Stimulated activated CD4-positive, alpha-beta T cell treated with anti-CD3 and anti-CD28 coated beads, Interleukin-12 subunit alpha, Interleukin-12 subunit beta, amount 100 ng/mL, for 24 hours (primary cell): ENCODE measurements at places on chromosomes 4 and X.

DNA sequence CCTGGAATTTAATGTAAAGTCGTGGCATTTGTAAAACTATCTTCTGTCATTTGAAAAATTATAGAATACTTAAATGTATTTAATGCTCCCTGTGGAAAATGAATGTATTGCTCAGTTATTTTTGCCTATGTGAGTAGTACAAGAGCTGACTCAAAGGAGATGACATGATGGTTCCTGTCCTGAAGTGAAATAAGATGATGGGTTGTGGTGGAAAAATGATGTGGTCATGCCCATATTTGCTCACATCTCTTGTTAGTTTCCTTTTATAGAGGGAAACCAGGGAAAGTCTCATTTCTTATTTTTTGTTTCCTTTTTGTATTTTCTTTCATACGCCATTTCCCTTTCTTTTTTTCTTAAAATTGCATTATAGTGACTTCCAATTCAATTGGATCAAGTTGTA is 23.7 kb downstream of the PLS3 start:
- no peak for DNase-seq

DNA sequence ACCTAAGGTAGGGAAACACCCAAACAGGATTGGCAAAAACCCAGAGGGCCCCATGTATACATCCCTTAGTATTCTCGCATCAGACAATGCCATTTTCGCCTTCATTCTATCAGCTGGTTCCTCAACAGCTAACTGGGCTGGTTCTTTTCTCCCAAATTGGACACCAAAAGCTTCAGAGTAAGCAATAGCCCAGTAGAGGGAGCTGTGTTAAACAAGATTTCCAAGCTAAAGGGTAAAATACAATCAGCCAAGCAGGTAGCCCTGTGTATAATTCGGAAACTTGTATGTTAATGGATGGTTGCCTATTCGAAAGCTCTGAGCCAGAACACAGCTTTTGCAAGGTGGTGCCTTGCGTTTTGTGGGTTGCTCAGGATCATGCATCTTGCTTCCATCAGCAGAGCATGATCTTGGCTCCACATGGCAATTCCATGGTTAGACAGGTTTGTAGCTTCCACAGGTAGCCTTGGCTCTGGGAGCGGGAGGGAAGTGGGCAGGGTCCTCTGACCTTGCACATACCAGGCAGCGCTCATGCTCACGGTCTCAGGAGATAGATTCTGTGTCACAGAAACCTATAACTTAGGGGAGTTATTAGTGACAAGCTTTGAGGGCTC is 115.2 kb upstream of the LNX1 start:
- no peak for DNase-seq

DNA sequence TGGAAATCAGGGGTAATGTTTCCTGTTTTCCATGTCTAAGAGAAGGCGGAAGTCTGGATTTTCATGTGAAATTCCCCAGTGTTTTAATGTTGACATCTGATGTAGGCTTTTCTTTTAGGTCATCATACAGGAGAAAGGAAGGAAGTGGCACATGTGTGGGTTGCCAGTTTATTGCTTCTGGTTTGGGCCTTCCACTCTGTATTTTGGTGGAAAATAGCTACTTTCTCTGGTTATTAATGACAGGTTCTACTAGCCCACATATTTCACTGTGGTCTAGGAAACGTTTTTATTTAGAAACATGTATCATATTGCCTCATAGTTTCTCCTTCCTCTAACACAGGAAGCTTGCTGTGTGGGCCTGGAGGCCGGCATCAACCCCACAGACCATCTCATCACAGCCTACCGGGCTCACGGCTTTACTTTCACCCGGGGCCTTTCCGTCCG is 7.2 kb downstream of the PDHA1 start:
- DNase-seq: no peak

- no peak for DNase-seq
These were observed 1.3 kb downstream of the CXCL10 start for GRCh38 chr4:76022031-76022430.

DNA sequence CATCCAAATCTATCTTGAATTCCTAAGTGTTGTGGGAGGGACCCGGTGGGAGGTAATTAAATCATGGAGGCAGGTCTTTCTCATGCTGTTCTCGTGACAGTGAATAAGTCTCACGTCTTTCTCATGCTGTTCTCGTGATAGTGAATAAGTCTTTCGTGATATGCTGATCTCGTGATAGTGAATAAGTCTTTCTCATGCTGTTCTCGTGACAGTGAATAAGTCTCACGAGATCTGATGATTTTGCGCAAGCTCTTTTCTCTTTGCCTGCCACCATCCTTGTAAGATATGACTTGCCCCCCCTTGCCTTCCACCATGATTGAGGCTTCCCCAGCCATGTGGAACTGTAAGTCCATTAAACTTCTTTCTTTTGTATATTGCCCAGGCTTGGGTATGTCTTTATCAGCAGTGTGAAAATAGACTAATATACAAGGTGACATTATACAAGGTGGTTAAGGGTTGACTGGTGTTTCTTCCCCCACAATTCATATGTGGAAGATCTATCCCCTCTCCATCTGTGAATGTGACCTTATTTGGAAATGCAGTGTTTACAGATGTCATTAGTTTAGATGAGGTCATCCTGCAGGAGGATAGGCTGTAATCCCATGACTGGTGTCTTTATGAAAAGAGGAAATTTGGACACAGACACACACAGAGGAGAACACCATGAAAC is 27.6 kb downstream of the ARSD start:
- DNase-seq: no peak

DNA sequence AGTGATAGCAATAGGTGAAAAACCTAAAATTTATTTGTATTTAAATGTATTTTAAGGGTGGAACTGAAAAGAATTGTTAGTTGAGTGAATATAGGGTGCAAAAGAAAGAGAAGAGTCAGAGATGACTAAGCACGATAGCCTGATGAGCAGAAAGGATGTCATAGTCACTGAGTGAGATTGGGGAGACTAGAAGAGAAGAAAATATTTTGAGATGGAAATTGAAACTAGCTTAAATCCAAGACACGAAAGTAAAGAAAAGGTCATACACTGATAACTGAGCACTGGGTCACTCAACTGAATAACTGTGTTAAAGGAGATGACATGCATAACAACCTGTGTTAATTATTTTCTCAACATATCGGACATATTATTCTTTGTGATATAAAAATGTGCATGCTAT is 55.5 kb downstream of the SPANXN4 start:
- no peak for DNase-seq

- DNase-seq: no peak
These were observed 20.2 kb downstream of the OFD1 start for GRCh38 chrX:13754765-13755164.

DNA sequence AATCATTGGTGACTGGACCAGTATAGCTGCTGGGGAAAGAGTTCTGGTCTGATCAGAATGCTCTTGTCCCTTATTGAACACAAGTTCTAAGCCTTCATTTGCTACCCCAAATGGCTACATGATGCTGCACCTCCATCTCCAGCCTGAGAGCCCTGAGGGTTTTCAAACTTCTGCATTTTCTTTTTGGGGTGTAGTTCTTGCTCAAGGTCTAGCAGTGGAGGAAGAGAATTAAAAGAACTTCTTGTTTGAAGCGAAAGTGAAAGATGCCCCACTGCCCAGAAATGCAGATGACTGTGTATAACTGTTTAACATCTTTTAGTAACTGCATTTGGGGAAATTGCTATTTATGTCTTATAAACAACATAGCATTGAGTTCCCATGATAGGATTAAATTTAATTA is 38.5 kb downstream of the LAMTOR3 start:
- DNase-seq: no peak

DNA sequence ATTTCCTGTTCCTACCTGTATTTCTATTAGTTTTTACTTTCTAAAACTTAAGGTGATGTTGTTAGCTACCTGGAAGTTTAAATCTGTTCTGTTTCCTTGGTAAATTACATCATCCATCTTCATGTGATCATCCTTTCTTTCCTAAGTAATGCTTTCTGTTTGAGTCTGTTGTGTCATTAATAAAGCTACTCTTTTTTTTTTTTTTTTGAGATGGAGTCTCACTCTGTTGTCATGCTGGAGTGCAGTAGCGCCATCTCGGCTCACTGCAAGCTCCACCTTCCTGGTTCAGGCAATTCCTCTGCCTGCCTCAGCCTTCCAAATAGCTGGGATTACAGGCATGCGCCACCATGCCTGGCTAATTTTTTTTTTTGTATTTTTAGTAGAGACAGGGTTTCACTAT is 73.3 kb downstream of the FIP1L1 start:
- DNase-seq: no peak

DNA sequence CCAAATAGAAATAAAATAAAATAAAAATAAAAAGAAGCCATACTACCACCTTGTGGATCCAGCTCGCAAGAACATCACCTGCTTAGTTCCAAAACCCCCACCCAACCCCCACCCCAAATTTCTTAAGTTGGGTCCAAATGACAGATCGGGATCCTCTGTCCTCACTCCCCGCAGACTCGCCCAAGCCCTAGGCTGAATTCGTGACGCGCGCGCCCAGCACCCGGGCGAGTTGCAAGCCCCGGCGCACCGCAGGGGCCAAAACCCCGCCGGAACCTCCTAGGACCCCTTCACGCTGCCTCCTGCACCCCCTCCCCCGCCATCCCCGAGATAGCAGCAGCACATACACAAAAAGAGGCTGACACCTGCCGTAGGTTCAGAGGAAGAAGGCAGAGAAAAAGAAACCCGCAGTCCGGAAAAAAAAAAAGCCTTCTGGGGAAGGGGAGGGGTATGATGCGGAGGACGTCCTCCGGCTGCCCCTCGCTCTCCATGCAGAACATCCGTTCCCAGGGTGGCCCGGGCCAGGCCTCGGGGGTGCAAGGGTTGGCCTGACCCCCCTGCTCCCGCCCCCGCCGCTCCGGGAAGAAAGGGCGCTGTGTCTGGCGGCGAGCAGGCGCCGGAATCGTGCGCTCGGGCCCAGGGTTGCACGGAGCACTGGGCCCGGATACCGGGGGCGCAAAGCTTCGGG is 2.6 kb downstream of the NLGN4X start:
- DNase-seq: no peak

GRCh38 chrX:64850371-64851082 is 125.7 kb downstream of the ZC4H2 start:
- no peak for DNase-seq

DNA sequence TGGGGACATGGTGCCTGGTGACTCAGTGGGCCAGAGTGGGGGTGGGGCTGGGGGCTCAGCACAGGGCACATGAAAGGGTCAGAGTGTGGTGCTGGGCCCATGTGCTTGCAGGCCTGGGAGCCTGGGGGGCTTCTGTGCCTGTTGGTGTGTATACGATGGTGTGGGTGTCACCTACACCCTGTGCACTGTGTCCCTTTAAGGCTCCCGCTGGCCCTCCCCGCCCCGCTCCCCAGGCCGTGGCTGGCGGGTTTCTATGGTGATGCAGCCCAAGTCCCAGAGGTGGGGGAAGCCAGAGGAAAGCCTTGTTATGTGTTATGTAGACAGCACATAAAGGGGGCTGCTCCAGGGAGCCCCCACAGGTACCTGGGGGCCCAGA is 5.5 kb downstream of the L1CAM start:
- no peak for DNase-seq

GRCh38 chr4:181281451-181281850 is 961.8 kb upstream of the TENM3 start:
- DNase-seq: no peak

DNA sequence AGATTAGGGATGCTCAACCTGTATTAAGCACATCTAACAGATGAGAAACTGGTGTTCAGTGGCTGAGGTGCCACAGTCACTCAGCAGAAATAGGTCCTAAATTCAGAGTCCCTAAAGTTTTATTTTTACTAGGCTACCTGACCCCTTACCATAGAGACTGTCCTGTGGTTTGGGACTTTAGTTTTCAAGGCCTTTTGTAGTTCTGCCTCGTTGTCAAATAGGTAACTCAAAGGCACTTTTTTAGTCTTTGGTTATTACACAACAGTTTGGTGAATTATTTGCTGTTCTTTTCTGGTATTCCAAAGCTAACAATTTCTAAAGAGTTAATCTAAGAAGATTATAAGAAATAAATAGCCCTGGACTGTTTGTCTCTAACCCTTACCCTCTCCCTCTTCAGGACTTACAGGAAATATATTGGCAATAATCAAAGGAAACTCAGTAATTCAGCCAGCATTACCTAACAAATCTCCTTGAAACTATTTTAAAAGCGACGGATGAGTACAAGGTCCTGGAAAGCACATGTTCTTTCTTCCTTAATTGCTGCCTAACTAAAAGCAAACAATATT is 12.8 kb upstream of the SERTM2 start:
- DNase-seq: no peak

GRCh38 chr4:90584051-90584450 is 456.9 kb downstream of the CCSER1 start:
- DNase-seq: no peak

- peak; percentile 33 for DNase-seq
These were observed 48.9 kb upstream of the AADAT start for GRCh38 chr4:170138580-170139194.

DNA sequence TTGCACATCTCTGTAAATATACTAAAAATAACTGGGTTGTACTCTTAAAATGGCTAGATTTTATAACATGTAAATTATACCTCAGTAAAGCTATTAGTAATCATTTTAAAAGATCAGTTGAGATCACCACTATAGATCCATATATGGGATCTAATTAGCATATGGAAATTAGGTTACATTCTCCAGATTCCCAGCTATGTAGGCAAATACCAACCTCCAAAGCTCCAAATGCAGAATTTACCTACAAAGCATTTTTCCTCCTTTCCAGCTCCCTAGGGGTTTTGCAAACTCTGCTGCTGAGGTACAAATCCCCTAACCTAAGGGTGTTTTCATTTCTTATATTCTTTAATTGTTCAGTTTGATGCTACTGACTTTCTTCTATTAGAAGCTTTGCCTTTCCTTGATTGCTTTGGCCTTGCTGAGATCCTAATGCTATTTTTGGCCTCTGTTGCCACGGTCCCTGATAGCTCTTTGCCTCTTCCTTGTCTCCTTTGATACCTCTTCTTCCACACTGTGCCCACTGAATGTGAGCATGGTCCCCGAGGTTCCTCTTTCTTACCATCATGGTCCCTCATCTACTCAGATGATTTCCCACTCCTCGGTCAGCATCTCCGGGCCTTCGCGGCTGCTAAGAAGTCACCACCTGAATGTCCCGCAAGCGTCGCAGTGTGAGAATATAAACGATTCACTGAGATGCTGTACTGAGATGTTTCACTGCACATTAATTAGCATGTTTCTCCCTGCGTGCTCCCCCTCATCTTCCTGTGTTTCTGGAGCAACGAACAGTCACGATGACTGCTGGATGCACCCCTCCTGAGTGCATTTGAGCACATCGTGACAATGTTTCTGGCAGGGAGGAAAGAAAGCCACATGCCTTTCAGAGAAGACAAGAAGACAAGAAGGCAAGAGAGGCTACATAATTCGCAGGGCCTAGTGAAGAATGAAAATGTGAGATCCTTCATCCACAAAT is 23.8 kb downstream of the ENPP6 start:
- no peak for DNase-seq

DNA sequence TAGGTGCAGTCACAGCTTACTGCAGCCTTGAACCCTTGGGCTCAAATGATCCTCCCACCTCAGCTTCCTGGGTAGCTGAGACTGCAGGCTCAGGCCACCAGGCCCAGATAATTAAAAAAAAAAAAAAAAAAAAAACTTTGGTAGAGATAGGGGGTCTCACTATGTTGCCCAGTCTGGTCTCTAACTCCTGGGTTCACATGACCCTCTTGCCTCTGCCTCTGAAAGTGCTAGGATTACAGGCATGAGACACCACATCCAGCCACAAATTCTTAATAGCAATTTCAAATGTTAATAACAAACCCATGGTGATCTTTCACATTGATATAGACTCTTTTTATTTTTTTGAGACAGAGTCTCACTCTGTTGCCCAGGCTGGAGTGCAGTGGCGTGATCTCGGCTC is 12.3 kb upstream of the FGF5 start:
- no peak for DNase-seq
